Femur (tissue), 1 donor: ENCODE measurements at places on chromosomes 5 and 9.
A peak's percentile ranks its signal among the peaks of the same experiment; 100 is the strongest.

DNA sequence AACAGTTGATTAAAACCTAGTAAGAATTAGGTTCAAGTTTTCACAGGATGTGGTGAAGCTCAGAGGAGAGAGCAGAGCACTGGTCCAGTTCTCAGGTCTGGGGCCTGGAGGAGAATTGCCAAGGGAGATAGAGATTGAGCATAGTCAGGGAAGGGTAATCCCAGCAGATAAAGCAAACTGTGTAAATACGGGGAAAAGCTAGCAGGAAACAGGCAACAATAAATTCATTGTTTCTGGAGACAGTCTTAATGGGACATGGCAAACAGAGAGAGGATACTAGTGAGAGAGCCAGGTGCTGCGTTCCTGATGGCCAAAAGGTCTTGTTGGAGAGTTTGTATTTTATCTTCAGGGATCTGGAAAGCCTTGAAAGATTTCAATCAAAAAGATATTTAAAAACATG is 333.0 kb downstream of the PDE4D start:
- DNase-seq: no peak

DNA sequence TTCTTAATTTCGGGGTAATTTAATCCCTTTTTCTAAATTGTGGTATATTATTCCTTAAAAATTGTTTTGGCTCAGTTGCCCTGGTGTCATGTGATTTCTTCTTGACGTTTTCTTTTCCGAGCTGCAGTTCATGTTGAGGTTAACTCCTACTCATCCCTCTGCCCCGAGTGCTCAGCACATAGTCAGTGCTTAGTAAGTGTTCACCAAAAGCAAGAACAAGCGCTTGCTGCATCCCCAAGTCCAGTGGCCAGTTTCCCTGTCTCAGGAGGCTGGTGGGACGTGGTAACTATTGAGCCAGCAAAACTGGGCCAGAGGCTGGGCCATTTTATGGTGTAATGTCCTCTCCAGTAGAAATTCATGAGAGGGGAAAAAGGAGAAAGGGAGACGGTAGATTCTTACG is 23.3 kb downstream of the TRIO start:
- DNase-seq: no peak

- DNase-seq: no peak
Observed at GRCh38 chr5:109989161-109989560, 299.4 kb downstream of the MAN2A1 start.

DNA sequence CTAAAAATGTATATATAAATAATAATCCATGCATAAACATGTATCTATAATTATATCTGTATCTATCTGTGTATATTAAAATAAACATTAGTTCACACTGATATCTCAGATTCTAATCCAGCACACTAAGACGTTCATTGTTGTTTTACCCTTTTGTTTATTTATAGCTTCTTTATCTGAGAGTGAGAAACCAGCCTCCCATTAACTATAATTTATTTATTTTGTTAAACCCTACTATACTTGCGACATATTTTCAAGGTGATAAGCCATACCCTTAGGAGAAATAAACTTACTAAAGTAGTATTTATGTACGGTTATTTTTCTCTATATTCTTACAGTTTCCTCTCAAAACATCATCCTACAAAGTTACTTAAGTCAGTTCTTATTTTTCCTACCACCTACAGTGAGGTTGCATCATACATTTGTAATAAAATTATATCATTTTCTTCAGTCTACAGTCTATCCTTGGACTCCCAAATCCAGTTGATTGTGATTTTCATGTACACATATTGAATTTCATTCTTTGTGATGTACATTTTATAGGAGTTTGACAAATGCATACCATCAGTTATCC is 726.4 kb upstream of the FAM174A start:
- DNase-seq: no peak

GRCh38 chr9:99172124-99173091 is 49.3 kb downstream of the ALG2 start:
- no peak for DNase-seq

DNA sequence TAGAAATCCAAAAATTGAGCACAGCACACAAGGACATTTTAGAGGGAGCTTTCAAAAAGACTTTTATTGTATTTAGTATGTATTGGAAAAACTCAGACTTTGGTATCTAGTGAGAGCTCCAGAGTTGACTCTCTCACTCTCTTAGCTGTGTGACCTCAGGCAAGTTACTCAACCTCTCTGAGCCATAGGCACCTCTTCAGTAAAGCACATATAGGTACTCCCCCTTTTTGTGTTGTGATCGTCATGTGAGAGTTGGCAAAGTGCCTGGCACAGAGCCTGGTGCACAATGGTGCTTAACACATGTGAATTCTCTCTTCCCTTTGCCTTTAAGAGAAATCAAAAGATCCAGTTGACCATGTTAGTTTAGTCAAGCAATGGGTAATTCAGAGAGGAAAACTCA is 186.2 kb downstream of the TMEM38B start:
- no peak for DNase-seq

DNA sequence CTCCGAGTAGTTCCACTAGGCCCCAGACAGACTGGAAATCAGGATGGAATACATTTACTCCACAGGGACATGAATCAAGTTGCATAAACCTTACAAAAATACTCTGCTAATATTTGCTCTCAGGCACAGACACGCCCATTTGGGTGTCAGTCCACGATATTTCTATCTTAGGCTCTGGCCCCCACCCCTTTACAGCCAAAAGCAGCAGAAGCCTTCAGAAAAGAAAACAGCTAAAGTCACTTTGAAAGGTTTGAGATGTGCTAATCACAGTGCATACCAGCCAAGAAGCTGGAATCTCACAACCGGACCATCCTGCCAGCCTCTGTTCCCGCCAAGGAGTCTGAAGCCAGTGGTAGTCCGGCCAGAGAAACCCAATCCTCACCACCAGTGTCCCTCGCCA is 22.6 kb downstream of the PTPN3 start:
- DNase-seq: peak; percentile 42

- peak; percentile 69 for DNase-seq
Observed at GRCh38 chr5:72817076-72817481, 618 bp downstream of the TNPO1 start.

GRCh38 chr5:57532513-57533497 is 50.2 kb upstream of the ACTBL2 start:
- no peak for DNase-seq

GRCh38 chr5:149754172-149754880 is 24.2 kb downstream of the PPARGC1B start:
- DNase-seq: no peak

- DNase-seq: no peak
Observed at GRCh38 chr9:114065304-114065703, 12.8 kb downstream of the AMBP start.

- DNase-seq: no peak
Observed at GRCh38 chr9:25703701-25704357, 25.6 kb upstream of the TUSC1 start.

DNA sequence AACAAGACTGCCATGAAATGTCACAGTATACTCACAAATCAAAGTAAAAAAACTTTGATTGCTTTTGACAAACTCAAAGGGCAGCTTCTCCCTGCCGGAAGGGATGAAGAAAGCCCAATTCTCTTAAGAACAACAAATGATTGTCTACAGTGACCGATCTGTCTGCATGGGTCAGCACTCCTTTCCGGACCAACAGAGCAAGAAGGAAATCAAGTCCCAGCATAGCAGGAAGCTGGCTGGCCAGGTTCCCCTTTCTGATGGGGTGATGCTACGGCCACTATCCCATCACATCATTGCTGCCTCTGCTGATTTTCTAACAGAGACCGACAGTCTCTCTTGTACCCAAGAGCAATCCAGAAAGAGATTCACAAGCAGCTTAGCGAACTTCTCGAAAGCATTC is 692 bp downstream of the C1QTNF3 start:
- DNase-seq: peak; percentile 63

GRCh38 chr9:22052376-22052945 is 43.4 kb upstream of the CDKN2B start:
- no peak for DNase-seq

- DNase-seq: no peak
Observed at GRCh38 chr9:80251778-80252177, 680.0 kb downstream of the TLE4 start.

DNA sequence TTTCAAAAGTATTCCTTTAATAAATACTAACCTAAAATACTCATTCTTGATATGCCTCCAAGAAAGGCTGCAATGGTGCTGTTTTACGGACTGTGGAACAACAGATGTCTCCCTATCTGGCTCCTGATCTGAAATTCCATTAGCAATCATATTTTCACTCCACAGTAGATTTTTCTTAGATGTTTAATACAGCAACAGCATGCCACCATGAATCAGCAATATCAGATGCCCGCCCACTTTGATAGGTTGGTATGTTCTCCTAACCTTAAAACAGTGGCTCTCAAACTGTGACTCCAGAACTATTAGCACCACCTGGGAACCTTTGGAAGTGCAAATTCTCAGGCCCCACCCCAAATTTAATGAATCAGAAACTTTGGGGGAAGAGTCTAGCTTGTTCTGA is 110.2 kb downstream of the MLLT3 start:
- DNase-seq: no peak

DNA sequence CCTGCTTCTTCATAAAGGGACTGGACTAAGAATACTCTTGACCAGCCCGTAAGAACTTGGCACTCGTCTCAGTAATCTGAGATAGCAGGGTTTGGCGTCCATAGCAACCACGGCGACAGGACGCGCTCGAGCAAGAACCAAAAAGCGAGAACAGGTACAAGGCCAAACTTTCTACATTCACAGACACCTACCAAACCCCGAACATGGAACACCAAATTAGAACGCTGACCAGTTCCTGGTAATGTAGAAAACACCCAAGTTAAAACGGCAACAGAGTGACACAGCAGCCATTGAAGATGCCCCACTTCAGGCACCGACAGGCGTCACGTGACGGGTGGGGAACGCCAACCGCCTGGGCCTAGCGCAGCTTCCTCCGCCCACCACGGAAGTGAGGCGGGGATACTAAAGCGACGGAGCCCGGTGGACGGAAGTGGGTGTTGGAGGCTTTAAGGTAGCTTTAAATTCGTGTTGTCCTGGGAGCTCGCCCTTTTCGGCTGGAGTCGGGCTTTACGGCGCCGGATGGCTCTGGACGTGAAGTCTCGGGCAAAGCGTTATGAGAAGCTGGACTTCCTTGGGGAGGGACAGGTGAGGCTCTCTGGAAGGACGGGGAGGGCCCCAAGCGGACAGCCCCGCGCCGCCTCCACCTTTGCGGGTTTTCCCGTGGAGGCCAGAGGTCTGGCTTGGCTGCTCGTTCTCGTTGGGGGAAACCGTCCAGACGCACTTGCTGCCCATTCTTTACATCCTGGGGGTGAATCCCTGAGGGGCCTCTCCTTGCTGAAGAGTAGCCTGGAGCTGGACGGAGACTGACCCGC is at the start of gene CDK7:
Gene CDK7, plus strand, starts transcription at position 430 of the 812 bp plus-strand sequence. Its CDS starts 90 bp downstream, at position 520.
- peak; percentile 96 for DNase-seq

DNA sequence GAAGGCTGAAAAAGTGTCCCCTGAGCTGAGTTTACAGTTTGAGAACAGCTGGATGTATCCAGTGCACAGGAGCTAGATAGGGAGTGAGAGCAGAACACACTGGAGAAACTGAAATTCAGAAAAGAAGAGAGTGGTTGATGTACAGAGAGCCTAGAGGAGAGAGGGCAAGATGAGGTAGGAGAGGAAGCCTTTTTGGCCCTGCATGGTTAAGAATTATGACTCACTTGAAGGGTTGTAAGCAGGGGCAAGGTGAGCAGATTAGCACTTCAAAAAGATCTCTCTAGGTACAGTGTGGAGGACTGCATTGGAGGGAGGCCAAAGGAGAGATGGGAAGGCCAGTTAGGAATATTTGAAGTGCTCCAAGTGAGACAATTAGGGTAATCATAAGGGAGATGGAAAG is 25.2 kb downstream of the MCC start:
- DNase-seq: no peak

DNA sequence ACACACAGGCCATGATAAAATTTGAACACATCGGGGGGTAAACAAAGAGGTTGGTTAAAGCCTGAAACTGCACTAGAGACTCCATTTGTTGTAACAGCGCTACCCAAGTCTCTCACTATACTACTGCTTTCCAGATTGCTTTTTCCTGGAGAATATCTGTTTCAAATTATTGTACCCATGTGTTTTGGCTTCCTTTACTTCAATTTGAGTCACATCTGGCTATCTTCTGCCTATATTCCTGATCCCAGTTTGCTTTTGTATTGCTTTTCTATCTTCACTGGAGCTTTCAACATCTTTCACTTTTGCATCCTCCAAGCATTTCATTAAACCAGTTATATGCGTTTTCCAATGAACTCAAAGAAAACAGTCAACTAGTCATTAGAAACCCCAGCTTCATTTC is 404.7 kb downstream of the MLLT3 start:
- no peak for DNase-seq

- DNase-seq: no peak
Observed at GRCh38 chr5:87784311-87784710, 371.6 kb upstream of the CCNH start.

DNA sequence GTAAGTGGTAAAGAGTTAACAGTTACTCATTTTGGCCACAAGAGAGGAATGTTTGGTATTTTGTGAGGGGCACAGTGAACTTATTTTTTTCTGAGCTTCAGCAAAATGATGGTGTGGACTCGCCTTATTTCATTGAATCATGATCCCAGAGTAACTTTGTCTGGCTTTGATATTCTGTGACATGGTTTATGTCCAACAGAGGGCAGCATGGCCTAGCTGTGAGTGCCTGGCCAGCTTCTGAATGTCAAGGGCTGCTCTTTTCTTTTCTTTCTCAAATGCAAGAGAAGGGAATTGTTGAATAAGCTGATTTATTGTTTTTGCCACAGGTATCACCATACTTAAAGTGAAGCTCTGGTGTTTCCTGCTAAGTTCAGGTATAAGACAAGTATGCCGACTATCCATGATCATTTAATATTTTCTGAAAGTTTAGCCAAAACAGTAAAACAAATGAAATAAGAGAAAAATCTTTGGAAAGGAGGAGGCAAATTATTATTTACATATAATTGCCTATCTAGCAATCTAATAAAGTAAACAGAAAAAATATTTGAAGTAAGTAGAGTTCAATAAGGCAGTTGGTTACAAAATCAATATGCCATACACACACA is 31.7 kb downstream of the MRPL22 start:
- DNase-seq: peak; percentile 28

- no peak for DNase-seq
Observed at GRCh38 chr5:43255704-43256103, 57.5 kb downstream of the HMGCS1 start.

GRCh38 chr9:27929841-27930240 is 356.6 kb upstream of the C9orf72 start:
- DNase-seq: no peak

DNA sequence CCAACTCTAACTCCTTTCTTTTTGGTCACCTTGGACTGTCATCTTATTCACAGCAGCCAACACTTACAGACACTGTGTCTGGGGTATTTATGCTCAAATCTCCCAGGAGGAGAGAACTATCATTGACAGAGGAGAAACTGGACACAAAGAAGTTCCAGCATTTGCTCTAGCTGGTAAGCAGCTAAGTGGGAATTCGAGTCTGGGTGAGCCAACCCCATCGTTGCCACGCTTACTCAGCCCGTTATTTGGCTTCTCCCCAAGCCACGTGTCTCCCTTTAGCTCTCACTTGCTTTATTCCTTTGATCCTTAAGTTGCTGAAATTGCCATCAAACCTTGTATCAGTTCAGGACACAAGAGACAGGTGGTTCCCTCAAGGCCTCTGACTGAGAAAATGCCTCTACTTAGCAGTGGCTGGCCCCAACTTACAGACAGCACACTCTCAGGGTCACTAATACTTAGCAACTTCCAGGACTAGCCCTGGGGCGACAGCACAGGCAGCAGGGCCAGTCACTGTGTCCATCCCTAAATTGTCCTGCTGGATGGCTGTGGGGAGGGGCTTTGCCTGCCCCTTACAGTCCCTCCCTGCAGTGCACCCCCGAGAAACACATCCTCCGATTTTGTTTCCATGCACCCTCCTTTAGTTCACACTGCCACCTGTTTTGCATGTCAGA is 1.4 kb downstream of the SLC36A2 start:
- DNase-seq: no peak
